ENCODE measurements at places on chromosomes 5 and 9. TPM values are rescaled to one million over a fixed set of nuclear protein-coding genes. Genes with fewer than 3 reads are reported as not detected.

DNA sequence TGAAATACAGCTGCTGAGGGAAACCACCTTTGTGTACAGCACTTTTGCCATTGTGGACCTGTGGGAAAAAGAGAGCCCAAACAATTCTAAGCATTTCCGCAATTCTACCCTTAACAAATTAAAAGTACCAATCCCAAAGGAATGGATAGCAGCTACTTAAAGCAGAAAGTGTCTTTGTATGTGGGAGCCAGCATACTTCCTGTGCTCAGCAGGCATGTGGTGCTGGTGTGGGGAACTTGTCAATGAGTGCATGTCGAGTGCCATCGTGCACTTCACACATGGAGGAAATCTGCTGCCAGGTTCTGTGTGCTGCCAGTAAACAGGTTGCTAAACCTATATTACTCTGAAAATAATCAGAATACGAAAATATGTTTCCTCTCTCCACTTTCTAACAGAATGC is 399.0 kb downstream of the LRRC70 start:
- DNase-seq = no peak

- no peak for DNase-seq
Observed at GRCh38 chr9:99185348-99185632, 36.5 kb downstream of the ALG2 start.

DNA sequence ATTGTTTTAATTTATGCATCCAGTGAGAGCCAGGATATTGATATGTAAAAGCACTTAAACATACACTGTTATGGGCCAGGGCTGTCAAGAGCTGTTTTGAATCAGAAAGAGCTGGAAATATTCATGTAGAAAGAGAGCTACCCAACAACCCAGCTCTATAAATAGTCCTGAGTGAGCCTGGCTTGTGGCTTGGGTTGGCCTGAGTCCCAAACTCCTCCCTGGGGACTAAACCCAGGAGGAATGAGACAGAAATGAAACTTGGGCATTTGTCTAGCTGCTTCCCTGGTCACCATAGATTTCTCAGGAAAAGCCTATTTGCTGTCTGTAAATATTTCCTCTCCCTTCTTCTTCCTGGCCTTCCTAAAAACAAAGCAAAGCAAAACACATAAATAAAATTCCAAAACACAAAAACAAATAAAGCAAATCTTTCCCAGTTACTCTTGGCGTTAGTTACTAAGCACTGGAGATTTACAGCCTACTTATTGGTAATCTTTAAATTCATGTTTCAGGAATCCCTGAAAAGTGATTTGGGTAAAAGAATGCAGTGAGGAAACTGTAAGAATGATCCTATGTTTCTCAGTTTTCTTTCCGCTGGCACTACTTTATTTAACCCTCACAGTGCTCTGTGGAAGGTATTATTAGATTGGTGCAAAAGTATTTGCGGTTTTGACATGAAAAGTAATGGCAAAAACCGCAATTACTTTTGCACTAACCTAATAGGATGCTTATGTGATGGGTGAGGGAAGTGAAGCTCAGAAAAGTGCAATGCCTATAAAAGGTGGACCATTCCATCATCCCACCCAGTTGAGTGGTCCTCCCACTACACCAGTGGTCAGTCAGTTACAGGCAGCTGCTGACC is 111.8 kb downstream of the CARTPT start:
- peak; percentile 86 for DNase-seq

DNA sequence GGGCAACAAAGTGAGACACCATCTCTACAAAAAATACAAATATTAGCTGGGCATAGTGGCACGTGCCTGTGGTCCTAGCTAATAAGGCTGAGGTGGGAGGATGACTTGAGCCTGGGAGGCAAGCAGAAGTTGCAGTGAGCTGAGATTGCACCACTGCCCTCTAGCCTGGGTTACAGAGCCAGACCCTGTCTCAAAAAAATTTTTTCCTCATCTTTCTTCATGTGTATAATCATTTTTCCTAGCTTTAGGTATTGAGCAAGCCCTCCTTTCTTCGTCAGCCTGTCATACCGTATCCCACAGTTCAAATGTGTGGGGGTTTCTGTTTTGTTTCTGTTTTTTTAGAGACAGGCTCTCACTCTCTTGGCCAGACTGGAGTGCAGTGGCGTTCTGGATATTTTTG is 41.3 kb downstream of the EHMT1 start:
- DNase-seq = no peak

The SAXO1 gene
- 0.05 TPM for total RNA-seq
